Pericardium fibroblast (primary cell): ENCODE measurements at places on chromosomes 3 and 15. TPM values are rescaled to one million over a fixed set of nuclear protein-coding genes. Genes with fewer than 3 reads are reported as not detected.

Gene RBP2
- not detected in 2 replicates for total RNA-seq

Gene GPR62
- total RNA-seq, result 0.17 TPM in 1 of 2 replicates, not detected in the other

Gene NPAP1
- total RNA-seq, result not detected in 2 replicates

Gene LHFPL4
- total RNA-seq, result under 0.01 TPM in 1 of 2 replicates, not detected in the other

Gene RNF7
- total RNA-seq, result 80.3 and 89.5 TPM in 2 replicates

Gene STRA6
- 2.0 and 3.5 TPM in 2 replicates for total RNA-seq

Gene C3orf49
- total RNA-seq, result not detected in 2 replicates

Gene MAGI1
- total RNA-seq, result 10.0 and 16.7 TPM in 2 replicates

Gene RBM5
- 67.0 and 69.3 TPM in 2 replicates for total RNA-seq

Gene SCAMP5
- total RNA-seq, result 0.58 and 0.68 TPM in 2 replicates

Gene FBXO40
- not detected in 2 replicates for total RNA-seq

Gene CHDH
- total RNA-seq, result under 0.01 and 0.17 TPM in 2 replicates

Gene COL6A5
- total RNA-seq, result not detected in 2 replicates

Gene OSBPL10
- 18.3 and 19.4 TPM in 2 replicates for total RNA-seq

Gene PAK6
- total RNA-seq, result 0.12 TPM in 1 of 2 replicates, not detected in the other

Gene IL20RB
- 2.8 and 7.8 TPM in 2 replicates for total RNA-seq

Gene GOLGA8M
- 0.09 and 1.8 TPM in 2 replicates for total RNA-seq

Gene LRRC31
- not detected in 2 replicates for total RNA-seq

Gene MUSTN1
- total RNA-seq, result not detected in 2 replicates

Gene SLMAP
- total RNA-seq, result 22.5 and 24.8 TPM in 2 replicates

Gene PSTPIP1
- 0.23 and 0.85 TPM in 2 replicates for total RNA-seq

Gene SEC62
- 23.4 and 30.8 TPM in 2 replicates for total RNA-seq

Gene SV2B
- total RNA-seq, result not detected in 2 replicates

Gene IFRD2
- 34.2 and 53.7 TPM in 2 replicates for total RNA-seq

Gene GRAMD2A
- total RNA-seq, result 0.12 and 0.26 TPM in 2 replicates

Gene RPL4
- total RNA-seq, result 4,701 and 7,351 TPM in 2 replicates

Gene THRB
- total RNA-seq, result 3.3 and 6.0 TPM in 2 replicates

Gene TGM5
- not detected in 2 replicates for total RNA-seq

Gene TRAIP
- 1.2 and 1.5 TPM in 2 replicates for total RNA-seq

Gene HDC
- total RNA-seq, result not detected in 2 replicates

Gene CCR1
- total RNA-seq, result not detected in 2 replicates

Gene SERP1
- total RNA-seq, result 153 and 286 TPM in 2 replicates

Gene PLSCR2
- total RNA-seq, result not detected in 2 replicates

Gene CDHR4
- total RNA-seq, result 0.12 TPM in 1 of 2 replicates, not detected in the other

Gene PIK3CB
- 1.6 and 2.9 TPM in 2 replicates for total RNA-seq

Gene EBLN2
- 1.3 and 2.3 TPM in 2 replicates for total RNA-seq

Gene AHSG
- not detected in 2 replicates for total RNA-seq

Gene GOLGA6L10
- total RNA-seq, result 0.23 TPM in 1 of 2 replicates, not detected in the other

Gene DPPA2
- total RNA-seq, result not detected in 2 replicates

Gene SHC4
- total RNA-seq, result 0.09 and 5.6 TPM in 2 replicates

Gene GATM
- 0.17 and 1.9 TPM in 2 replicates for total RNA-seq

Gene MST1R
- total RNA-seq, result 0.68 and 2.0 TPM in 2 replicates

Gene ZBED2
- under 0.01 TPM in 1 of 2 replicates, not detected in the other for total RNA-seq

Gene TMCO5A
- not detected in 2 replicates for total RNA-seq

Gene CKMT1B
- not detected in 2 replicates for total RNA-seq

Gene WDR93
- not detected in 2 replicates for total RNA-seq

Gene CCNL1
- total RNA-seq, result 65.5 and 87.3 TPM in 2 replicates

Gene CNTN6
- 1.0 TPM in 1 of 2 replicates, not detected in the other for total RNA-seq

Gene MYZAP
- total RNA-seq, result 0.35 and 0.68 TPM in 2 replicates

Gene CD200R1
- not detected in 2 replicates for total RNA-seq

Gene SCN11A
- total RNA-seq, result 0.12 and 0.26 TPM in 2 replicates

Gene PEX11A
- 3.6 and 5.1 TPM in 2 replicates for total RNA-seq

Gene CCR5
- not detected in 2 replicates for total RNA-seq
